MG63 (cell line): ENCODE measurements at places on chromosomes 4 and X. TPM values are rescaled to one million over a fixed set of nuclear protein-coding genes. Genes with fewer than 3 reads are reported as not detected.

PPP4R3C gene
- not detected in 2 replicates for total RNA-seq

CLNK gene
- total RNA-seq: not detected in 2 replicates

HPGD gene
- total RNA-seq: not detected in 2 replicates

RTL3 gene
- total RNA-seq: 1.7 TPM in 1 of 2 replicates, not detected in the other

MAGED4B gene
- total RNA-seq: 3.3 and 12.8 TPM in 2 replicates

GATB gene
- 11.8 and 36.6 TPM in 2 replicates for total RNA-seq

MAGEA6 gene
- not detected in 2 replicates for total RNA-seq

IKBKG gene
- 18.5 and 31.4 TPM in 2 replicates for total RNA-seq

COQ2 gene
- 21.8 and 34.9 TPM in 2 replicates for total RNA-seq

DGKK gene
- total RNA-seq: not detected in 2 replicates

C4orf51 gene
- not detected in 2 replicates for total RNA-seq

MAGEA12 gene
- total RNA-seq: not detected in 2 replicates
